A549 treated with AZD2906 at 1 μM for 4 hours (cell line): ENCODE measurements at places on chromosomes 4 and X. TPM values are rescaled to one million over a fixed set of nuclear protein-coding genes. Genes with fewer than 3 reads are reported as not detected.

BMP3 gene
- total RNA-seq, result not detected in 5 replicates

LPAR4 gene
- not detected in 5 replicates for total RNA-seq

AFF1 gene
- 7.7 to 13.2 TPM (median 11.6 TPM) in 5 replicates for total RNA-seq

ARHGAP4 gene
- 1.1 to 2.3 TPM (median 2.1 TPM) in 5 replicates for total RNA-seq

MAGEA9B gene
- total RNA-seq, result 0.06 TPM in 1 of 5 replicates, not detected in the others

CXorf49 gene
- not detected in 5 replicates for total RNA-seq

SHISA3 gene
- 0.05 to 0.08 TPM (median 0.07 TPM) in 3 of 5 replicates, not detected in the others for total RNA-seq

EMCN gene
- total RNA-seq, result not detected in 5 replicates

XPNPEP2 gene
- not detected in 5 replicates for total RNA-seq

FDCSP gene
- not detected in 5 replicates for total RNA-seq

AKAP14 gene
- 0.08 TPM in 1 of 5 replicates, not detected in the others for total RNA-seq

GJB1 gene
- 0.07 to 0.09 TPM in 2 of 5 replicates, not detected in the others for total RNA-seq

KLHL13 gene
- total RNA-seq, result 0.16 to 0.63 TPM (median 0.23 TPM) in 5 replicates

RPA4 gene
- total RNA-seq, result 0.22 to 0.32 TPM (median 0.24 TPM) in 5 replicates

BLTP1 gene
- 5.1 to 9.6 TPM (median 7.7 TPM) in 5 replicates for total RNA-seq

TRAPPC11 gene
- total RNA-seq, result 8.6 to 13.6 TPM (median 9.8 TPM) in 5 replicates

MAP7D2 gene
- 5.2 to 7.1 TPM (median 5.7 TPM) in 5 replicates for total RNA-seq

SPANXA1 gene
- 0.17 to 0.24 TPM in 2 of 5 replicates, not detected in the others for total RNA-seq

CLIC2 gene
- total RNA-seq, result 0.07 to 0.19 TPM (median 0.10 TPM) in 5 replicates

XAGE2 gene
- total RNA-seq, result not detected in 5 replicates
